ENCODE measurements at places on chromosomes 4 and X.

DNA sequence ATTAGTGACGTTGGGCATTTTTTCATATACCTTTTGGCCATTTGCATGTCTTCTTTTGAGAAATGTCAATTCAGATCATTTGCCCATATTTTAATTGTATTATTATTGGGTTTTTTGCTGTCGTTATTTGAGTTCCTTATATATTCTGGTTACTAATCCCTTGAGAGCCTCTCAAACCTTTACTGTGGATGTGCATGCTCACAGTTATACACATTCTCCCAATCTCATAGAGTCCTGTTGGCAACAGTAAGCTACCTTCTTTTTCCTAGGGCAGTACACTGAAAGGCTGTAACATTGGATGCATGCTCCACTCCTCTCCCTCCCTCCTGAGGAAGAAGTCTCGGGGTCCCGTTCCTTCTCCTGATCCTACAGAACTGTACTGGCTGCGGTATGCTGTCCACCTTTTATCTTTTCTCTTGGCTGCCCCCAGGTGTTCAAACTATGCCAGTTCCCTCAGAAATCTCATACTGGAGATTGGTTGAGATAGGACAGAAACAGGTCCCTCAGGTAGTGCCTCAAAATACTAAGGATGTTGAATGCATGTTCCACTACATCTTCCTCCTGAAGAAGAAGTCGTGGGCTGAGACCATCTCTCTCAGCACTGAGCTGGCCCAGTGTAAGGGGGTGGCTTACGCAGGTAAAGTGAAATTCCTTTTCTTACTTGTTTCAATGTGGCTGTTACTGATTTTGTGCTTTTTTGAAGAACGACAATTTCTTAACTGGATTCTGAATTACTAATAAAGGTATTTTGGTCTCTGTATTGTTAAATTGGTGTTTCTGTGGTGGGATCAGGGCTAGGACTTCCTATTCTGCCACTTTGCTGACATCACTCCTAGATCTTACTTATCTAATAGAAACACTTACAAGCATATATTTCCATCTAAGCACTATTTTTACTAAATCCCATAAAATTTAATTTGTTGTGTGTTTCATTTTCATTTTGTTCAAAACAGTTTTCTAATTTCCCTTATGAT, 145.4 kb upstream of the HUWE1 start:
- DNase-seq, result no peak

- no peak for DNase-seq
Observed at GRCh38 chrX:118250445-118250844, 95.5 kb upstream of the WDR44 start.

- no peak for DNase-seq
Observed at GRCh38 chrX:123740006-123740405, 7.2 kb upstream of the THOC2 start.

DNA sequence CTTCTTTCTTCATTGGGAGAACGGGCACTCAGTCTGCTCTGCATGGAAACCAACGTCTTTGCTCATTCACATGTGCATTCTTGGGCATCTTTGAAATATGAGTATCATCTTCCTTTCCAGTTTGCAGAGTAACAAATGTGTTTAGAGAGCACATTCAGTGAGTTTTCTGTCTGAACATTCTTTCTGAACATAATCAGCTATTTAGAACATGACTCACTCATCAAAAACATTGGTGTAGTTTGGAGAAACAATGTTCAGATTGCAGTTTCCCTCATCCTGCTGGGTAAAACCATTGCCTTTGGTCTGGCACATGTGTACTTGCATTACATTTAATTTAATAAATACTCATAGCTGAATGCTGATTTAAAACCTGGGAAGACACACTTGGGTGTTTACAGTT, 81.5 kb upstream of the F9 start:
- DNase-seq, result no peak

- DNase-seq, result no peak
Observed at GRCh38 chr4:8542776-8543525, 37.2 kb upstream of the GPR78 start.

DNA sequence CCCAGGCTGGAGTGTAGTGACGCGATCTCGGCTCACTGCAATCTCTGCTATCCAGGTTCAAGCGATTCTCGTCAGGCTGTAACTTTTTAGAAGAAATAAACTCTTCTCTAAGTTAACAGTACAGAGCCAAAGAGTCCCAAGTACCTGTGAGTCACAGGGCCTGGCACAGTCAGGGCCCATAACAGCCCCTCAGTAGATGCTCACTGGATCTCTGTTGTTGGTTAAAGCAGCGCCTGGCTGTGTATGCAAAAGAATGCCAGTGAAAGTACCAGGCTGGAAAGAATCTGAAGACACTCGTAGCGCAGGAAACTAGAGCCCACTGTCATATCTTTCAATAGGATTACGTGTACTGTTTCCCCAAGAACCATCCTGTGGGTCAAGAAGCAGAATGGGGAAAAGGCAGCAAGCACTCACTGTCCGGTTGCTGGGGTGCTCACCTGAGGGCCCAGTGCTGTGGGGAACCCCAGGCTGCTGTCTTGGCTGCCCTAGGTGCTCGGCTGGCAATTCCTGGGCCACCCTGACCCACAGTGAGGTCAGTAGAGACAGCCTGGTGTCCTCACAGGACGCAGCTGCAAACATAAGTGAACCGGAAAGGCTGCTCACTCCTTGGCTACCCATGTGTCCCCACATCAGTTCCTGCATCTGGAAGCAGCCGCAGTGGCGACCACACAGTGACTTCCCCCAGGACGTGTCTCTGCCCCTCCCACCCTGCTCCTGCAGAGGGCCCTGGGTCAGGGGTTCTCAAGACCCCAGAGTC, 3.1 kb upstream of the SLBP start:
- no peak for DNase-seq

GRCh38 chr4:36316607-36317006, 35.2 kb downstream of the DTHD1 start:
- DNase-seq, result no peak

DNA sequence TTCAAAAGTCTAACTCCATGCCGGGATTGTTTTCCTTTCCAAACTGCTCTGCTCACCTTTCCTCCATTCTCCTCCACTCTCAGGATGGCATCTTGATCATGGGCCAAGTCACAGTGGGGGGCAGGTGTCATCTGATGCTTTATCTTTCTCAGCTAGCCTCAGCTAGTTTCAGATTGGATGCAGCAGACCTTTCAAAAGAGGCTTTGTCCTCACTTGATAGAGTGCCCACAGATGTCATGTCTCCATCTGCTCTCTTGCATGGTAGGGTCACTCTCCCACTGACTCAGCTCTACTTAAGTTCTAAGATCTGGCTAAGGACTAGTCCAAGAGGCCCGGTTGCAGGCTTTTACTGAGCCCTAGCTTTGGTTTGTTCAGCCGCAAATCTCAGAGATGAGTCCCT, 341.8 kb upstream of the GALNT7 start:
- DNase-seq, result no peak

DNA sequence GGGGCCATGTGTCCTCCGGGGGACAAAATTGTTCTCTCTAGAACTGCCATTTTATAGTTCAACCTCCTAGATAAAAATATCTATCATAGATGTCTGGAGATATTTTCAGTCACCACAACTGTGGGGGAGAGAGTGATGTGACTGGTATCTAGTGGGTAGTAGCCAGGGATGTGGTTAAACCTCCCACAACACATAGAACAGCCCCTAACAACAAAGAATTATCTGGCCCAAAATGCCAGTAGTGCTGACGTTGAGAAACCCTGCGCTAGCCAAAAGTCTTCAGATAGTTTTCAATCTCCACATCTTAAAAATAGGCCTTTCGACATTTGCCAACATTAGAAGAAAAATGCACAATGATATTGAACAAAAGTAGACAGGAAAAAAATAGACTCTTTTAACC, 19.0 kb upstream of the SUPT20HL2 start:
- DNase-seq, result no peak

DNA sequence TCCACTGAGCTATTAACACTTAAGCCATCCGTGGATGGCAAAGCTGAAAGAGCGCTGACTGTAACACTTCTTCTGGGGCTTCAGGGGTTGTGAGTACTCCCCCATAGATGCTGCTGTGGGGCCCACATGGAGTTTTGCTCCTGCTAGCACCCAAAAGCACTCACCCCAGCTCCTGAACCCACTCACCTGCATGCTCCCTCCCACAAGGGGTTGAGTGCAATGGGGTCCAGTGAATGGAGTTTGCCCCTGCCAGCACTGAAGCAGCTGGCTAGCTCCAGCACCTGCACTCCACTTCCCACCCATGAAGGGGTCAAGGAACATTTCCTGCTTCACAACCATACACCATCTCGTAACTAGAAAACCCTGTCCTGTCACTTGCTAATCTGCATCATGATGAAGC, 78.9 kb downstream of the IL21 start:
- no peak for DNase-seq

DNA sequence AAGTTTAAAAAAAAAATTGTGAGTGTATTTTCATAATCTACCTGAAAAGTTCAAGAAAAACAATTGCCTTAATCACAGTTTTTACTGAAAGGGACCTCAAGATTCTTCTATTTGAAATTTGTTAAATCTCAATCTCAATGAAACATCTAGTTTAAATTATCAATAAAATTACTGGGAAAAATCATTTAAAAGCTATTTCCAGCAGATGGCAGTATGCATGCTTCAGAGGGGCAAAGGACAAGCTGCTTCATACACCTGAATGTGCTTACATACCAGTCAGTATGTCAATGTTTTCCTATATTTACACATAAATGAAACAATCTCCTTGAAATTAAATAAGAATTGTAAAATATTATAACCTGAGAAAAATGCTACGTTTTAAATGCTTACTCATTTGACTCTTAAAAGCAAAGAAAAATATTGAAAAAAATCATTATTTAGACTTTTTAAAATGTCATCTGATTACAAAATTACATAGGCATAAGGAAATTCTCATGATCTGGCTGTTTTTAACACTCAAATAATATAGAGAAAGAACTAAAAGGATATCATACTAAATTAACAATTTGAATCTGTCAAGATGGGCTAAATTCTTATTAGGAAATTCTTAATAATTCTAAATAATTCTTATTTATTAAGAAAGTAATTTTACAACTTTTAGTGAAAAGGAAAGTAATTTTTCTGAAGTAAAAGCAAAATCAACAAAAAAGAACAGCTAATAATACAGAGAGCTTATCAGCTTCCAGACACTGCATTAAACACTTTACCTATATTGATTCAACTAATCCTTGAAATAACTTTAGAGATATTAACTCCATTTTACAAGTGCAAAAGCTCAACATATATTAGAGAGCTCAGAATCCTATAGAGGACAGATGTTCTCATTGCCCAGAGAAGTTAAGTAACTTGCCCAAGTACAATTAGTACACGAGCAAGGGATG, 242.1 kb downstream of the ADAMTS3 start:
- no peak for DNase-seq

DNA sequence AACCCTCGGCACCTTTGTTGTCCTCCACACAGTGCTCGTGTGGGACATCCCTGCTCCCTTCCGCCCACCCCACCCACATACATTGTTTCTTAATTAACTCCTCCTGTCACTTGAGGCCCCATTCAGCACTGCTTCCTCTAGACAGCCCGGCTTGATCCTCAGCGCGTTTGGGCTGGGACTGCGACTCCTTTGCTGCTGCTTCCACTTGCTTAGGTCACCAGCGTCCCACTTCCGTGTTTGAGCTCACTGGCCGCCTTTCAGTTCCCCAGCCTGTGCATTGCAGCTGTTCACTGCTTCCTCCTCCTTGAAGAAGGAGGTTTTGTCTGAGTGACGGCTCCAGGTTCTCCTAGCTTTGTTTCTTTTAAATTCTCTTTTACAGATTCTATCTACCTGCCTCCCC, 16.1 kb downstream of the RNF4 start:
- no peak for DNase-seq

DNA sequence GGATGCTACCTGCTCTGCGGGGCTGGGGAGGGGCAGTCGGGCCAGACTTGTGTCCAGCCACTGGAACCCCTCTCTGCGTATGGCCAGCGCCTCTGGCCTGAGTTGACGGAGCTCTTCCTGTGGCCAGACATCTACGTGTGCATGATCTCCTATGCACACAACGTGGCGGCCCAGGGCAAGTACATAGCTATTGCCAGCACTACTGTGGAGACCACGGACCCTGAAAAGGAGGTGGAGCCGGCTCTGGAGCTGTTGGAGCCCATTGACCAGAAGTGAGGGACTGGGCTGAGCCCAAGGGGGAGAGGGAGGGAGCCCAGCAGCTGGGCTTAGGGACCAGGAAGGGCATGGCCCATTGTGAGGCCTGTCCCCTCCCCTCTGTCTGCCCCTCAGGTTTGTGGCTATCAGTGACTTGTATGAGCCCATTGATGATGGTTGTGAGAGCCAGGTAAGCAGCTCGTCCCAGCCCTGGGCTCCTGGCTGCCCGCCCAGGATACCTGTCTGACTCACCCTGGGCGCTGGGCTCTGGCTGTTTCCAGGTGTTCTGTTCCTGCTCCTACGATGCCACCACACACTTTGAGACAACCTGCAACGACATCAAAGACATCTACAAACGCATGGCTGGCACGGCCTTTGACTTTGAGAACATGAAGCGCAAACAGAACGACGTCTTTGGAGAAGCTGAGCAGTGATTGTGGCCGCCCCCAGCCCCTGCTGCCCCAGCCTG, 1.8 kb upstream of the FAM50A start:
- no peak for DNase-seq

DNA sequence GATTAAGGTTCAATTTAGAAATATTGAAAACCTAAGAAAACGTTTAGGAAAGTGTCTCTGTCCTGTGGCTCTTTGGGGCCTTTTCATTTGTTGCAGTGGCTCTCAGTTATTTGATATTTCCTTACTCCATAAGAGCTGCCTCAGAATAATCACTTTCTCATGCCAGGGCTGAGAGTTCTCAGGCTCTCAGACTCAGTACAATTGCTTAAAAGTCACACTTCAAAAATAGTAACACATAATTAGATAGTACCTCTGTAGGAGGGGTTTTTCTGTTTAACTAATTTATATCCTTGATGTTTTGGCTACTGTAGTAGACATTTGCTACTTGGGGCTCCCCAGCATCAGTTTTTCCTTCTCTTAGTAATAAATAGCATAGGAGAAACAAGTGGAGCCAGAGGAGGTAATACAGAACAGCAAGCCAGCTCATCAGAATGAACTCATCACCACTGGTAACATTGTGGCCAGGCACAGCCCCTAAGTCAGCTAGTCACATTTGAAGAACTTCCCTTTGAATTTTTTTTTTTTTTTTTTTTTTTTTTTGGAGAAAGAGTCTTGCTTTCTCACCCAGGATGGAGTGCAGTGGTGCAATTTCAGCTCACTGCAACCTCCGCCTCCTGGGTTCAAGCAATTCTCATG, 8.0 kb upstream of the HNRNPD start:
- no peak for DNase-seq

GRCh38 chr4:37661772-37662171, 24.4 kb downstream of the RELL1 start:
- no peak for DNase-seq

- no peak for DNase-seq
Observed at GRCh38 chr4:9891740-9892139, 110.3 kb downstream of the DRD5 start.

DNA sequence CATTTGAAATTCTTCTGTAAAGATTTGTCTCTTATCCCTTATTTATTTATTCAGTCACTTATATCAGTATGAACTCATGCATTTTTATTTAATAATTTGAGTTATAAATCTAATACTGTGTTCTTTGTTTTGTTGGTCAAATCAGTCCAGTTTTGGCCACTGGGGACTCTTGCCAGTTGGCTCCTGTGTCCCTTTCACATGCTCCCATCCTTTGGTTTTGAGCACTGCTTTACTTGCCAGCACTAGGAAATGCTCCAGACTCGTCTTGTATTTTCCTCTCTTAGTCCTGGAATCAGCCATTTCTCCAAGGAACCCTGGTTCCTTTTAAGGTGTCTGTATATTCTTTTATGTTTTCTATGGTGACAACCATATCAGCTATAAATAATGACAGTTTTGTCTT, 28.1 kb downstream of the KANTR start:
- DNase-seq, result no peak

GRCh38 chrX:24097741-24098260, 43.0 kb downstream of the EIF2S3 start:
- DNase-seq, result no peak

Data from T1000 (cell line).